COR-L47 (cell line): ENCODE measurements at places on chromosomes 2 and 18.

- DNase-seq = no peak
These were observed 33.4 kb upstream of the ST3GAL5 start for GRCh38 chr2:85922199-85922598.

DNA sequence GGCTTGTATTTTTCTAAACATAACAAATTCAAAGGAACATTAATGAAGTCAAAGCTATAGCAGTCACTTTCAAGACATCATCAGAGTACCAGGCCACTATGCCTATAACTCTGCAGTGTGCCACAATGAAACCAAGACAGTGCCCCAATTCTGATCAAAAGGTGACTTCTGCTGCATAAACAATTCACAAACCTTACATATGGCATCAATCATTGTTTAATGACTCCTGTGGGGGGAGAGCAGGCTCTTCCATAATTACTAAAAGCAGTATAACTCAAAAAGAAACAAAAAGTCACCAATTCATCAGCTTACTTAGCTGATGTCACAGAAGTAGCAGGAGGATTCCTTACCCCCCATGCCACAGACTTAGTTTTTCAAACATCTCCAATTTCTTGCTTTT lies 15.5 kb downstream of the LPIN2 start:
- DNase-seq = no peak

- no peak for DNase-seq
These were observed 124.0 kb downstream of the HDAC4 start for GRCh38 chr2:239276851-239277250.

GRCh38 chr18:55001394-55002024 lies 42.2 kb upstream of the CCDC68 start:
- DNase-seq = peak; percentile 10

DNA sequence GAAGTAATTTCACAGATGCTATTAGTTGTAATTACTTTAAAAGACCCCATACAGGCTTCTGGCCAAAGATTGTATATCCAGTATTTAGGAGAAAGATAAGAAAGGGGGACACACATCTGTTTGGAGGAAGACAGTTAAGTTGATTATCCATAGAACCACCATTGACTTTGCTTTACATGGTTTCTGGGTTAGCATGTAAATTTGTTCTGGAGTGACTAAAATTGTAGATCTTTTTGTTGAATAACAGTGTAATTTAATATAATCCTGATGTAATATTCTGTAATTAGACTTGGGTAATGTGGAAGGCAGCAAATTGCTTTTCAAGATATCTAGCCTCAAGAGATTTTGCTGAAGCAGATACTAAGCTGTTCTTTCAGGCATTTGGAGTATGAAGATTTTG lies 17.2 kb downstream of the COMMD1 start:
- DNase-seq = no peak

GRCh38 chr2:98269274-98269673 lies 77.0 kb upstream of the CNGA3 start:
- DNase-seq = peak; percentile 29

- DNase-seq = no peak
These were observed 34.8 kb downstream of the TOGARAM2 start for GRCh38 chr2:29015701-29016470.

GRCh38 chr2:25618676-25619075 lies 54.7 kb downstream of the DTNB start:
- peak; percentile 88 for DNase-seq

GRCh38 chr2:95320986-95321767 lies 24.0 kb downstream of the KCNIP3 start:
- DNase-seq = no peak

DNA sequence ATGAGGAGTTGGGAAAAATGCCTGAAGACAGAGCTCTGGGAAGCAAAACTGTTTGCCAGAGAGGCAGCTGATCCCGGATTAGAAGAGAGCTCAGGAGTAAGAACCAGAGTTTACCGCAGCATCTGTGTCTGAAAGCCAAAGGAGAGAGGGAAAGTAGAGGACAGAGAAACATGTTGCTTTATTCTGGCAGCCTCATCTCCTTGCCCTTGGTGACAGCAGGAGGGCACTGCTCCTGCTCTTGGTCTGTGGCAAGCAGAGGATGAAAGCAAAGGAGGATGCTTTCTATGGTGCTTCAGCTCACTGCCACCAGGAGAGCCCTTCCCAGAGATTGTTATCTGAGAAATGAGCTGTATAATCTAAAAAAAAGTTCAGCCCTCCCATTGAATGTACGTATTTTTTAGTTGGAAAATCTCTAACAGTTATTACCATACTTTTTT lies 7.7 kb downstream of the SLC1A4 start:
- no peak for DNase-seq

DNA sequence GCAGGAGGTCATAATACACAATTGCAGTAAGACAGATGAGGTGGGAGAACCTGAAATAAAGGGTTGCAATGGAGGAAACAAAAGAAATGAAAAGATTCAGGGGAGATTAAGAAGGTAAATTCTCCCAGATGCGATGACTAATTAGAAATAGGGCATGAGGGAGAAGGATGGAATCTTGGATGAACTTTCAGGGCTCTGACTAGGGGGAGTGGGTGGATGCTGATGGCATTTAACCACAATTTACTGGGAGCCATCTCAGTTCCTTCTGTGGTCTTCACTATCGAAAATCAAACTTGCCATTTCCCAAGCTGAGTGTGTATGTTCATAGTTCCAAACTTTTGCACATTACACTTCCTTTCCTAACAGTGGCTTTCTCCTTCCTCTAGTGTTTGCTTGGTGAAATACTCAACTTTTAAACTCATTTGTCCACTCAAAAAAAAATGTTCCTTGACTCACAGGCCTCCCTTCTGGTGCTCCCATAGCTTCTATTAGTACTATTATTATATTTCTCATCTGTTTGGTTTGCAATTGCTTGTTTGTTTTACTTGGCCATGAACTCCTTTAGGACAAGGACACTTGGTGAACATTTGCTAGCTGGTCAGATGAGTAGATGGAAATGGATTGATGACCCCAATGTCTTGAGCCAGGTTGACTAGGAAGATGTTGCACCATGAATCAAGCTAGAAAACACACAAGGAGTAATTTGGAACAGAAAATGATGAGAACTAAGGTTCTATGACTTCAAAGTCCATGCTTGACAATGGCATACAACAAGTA lies 178.5 kb downstream of the DIS3L2 start:
- no peak for DNase-seq
